Epithelial cell of alveolus of lung (primary cell): ENCODE measurements at places on chromosomes 5 and 9. TPM values are rescaled to one million over a fixed set of nuclear protein-coding genes. Genes with fewer than 3 reads are reported as not detected.

The ENHO gene
- not detected in 2 replicates for total RNA-seq

The ANKH gene
- total RNA-seq, result 7.3 and 22.6 TPM in 2 replicates

The FCN2 gene
- total RNA-seq, result not detected in 2 replicates

The HOMER1 gene
- total RNA-seq, result 4.2 and 5.2 TPM in 2 replicates

The CDO1 gene
- 7.1 and 13.0 TPM in 2 replicates for total RNA-seq

The ADAMTS2 gene
- total RNA-seq, result 29.2 and 83.8 TPM in 2 replicates

The FOXD4L6 gene
- total RNA-seq, result 1.4 TPM in 1 of 2 replicates, not detected in the other

The SLC38A9 gene
- 17.3 and 25.7 TPM in 2 replicates for total RNA-seq

The ZDHHC21 gene
- total RNA-seq, result 2.6 and 3.5 TPM in 2 replicates

The CCDC183 gene
- 1.1 TPM in 1 of 2 replicates, not detected in the other for total RNA-seq

The TMEM174 gene
- total RNA-seq, result not detected in 2 replicates

The WNT8A gene
- total RNA-seq, result not detected in 2 replicates

The FAXDC2 gene
- total RNA-seq, result 3.6 and 28.8 TPM in 2 replicates

The SYNPO gene
- total RNA-seq, result 14.1 and 15.3 TPM in 2 replicates

The SPATA31D1 gene
- total RNA-seq, result not detected in 2 replicates

The CDKN2B-AS1 gene
- 1.6 TPM in 1 of 2 replicates, not detected in the other for total RNA-seq
